Activated T-cell treated with anti-CD3 and anti-CD28 coated beads for 24 hours (primary cell): ENCODE measurements at places on chromosomes 5 and 9.
A peak's percentile ranks its signal among the peaks of the same experiment; 100 is the strongest.

GRCh38 chr5:80093796-80094195 lies 58.6 kb downstream of the THBS4 start:
- DNase-seq = no peak

DNA sequence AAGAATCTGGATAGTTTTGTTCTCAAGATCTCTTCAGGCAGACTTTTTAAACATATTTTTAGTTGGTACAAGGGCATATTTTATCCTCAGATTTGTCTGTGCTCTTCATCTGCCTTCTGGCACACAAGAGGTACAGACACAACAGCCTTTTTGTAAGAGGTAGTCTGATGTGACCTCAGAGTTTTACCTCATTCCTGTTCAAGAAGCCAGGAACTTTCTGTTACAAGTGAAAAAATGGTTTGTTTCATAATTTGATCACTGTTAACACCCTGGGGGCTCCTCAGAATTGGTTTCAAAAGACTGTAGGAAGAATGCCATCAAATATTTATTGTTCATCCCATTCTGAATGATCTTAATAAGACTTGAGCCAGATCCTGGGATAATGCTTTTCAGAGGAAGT lies 136.7 kb downstream of the PRKACG start:
- no peak for DNase-seq

DNA sequence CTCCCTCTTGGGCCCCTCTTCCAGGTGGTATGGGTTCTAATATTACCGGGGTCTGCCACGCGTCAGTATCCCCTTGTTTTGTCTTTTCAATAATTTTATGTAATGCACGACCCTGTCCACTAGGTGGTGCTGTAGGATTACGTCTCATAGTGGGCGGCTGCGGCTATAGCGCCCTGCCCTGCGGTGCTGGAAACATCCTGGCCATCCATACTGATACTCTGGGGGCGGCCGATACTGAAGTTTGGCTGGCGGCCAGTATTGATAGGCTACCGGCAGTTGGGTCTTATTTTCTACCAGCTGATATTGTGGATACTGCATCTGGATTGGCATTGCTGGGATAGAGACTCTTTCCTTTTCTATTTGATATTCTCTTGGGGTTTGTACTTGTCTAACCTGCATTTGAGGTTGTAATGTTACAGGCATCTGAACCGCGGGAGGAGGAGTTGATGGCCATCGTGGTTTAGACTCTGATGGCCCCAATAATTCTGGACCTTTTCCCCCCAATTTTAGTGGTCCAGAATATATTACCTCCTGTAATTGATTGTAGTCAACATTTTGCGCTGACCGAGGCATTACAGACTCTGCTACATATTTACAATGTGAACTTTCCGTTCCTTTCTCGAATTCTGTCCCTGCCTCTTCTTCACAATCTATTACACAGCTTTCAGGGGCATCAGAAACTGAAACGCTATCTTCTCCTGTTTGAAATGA lies 3.3 kb upstream of the TMEM141 start:
- peak; percentile 64 for DNase-seq

- DNase-seq = no peak
These were observed 5.7 kb upstream of the GAPVD1 start for GRCh38 chr9:125255781-125256391.

DNA sequence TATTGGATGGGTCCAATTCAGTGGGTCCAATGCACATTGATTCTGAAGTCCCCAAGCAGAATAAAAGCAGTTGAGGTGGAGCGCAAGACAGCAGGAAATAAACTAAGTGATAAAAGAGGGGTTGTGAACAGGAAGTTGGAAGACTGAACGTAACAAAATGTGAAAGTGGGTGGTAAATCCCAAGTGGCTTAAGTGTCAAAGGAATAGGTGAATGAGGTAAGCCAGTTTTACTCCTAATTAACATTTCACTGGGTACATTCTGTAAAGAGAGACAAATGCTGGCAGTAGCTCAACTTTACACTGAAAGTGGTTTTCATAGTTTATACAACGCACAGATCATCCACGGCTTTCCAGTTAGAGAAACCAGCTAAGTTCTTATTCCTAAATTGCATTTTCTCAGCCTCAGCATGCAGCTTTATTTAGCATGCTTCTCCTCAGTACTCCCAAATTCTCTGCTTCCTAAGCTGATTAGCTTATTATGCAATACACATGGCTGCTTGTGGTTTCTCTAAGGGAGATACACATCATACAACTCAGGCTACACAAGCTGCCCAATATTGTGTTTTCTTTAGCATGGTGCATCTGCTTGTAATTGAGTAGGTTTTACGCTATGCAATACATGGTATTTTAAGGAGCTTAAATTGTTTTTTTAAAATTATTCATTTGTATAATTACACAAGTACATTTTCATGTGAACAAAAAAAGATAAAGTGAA lies 34.2 kb upstream of the HSD17B4 start:
- DNase-seq = no peak

DNA sequence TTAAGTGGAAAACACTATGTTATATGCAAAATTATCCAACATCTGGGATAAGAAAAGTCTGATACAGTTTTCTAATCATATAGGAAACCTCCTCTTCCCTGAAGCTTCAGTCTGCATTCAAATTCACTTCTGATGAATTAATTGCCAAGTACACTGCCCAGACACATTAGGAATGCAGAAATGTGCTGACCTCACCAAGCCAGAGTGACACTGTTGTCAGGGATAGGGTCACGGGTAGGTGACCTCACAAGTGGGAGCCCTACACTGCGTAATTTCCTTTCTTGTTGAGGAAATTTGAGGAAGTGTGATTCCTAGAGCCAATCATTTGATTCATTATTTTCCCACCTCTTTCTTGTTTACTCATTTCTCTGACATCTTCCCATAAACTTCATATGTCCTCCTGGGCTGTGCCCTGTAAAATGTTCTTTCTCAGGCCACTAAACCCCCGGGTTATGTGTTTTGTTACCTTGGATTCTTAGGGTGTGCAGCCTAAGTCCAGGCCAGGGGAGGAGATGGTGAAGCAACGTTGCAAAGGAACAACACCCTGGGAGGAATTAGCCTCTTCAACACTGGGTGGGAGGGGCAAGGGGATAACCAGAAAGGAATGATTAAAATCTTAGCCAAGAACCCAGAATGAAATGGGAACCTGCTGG lies 411.9 kb downstream of the MTRR start:
- DNase-seq = no peak

GRCh38 chr5:132779961-132780360 lies 2.9 kb upstream of the SEPTIN8 start:
- DNase-seq = no peak

- no peak for DNase-seq
These were observed 12.8 kb upstream of the RXRA start for GRCh38 chr9:134313470-134313869.

DNA sequence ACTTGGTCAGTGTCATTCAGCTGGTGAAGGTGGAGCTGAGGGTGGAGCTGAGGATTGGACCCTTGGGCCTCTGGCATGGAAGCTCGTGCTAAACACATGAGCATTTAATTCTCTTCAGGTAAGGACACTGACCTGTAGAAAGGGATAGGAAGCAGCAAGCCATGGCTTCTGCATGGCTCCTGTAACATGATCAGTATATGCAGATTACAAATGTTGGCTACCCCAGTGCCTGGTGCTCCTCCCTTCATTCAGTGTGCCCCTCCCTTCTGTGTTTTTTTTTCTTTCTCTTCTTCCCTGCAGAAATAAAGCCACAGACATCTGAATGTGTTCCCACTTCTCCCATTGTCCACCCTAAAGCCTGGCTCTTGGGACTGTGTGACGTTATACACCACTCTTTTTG lies 52.9 kb downstream of the ARHGAP26 start:
- no peak for DNase-seq
